NCI-H187 (cell line): ENCODE measurements at places on chromosomes 3 and 15.

GRCh38 chr3:110711851-110712516, 359.6 kb upstream of the NECTIN3 start:
- DNase-seq: no peak

DNA sequence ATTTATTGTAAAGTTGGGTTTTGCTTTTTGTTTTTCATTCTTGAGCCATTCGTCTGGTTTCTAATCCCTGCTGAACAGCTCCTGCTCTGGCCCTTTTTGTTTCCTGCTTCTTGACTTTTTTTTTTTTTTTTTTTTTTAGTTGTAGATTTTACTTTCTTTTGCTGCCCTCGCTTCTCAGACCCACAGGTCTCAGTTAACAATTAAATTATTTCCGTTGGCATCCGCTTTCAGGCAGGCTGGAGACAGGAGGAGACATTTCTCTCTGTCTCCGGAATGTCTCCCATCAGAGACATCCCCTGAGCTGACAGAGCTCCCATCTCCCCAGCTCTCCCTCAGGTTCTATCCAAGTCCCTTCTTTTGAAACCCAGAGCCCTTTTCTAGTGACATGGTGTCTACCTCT, 68.6 kb downstream of the SLC6A6 start:
- DNase-seq: no peak

GRCh38 chr3:155495387-155495786, 201.9 kb upstream of the STRIT1 start:
- DNase-seq: no peak

DNA sequence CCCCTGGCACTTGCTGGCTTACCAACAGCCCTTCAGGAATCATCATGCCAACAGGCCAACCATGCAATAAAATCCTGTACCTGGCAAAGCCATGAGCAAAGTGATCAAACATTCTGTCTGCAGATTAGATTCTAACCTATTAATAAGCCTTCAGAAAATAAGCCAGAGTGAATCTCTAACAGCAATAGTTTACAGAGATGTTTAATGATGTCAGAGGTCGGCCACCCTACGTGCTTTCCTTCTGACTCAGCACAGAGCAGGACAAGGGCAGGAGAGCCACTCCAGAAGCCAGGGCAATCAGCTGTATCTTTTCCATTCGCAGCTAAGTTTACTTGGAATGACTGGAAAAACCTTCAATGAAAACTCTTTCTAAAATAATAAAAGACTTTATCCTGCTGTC, 13.1 kb downstream of the COL8A1 start:
- no peak for DNase-seq

- no peak for DNase-seq
Measured at GRCh38 chr3:123047062-123047319, 19.4 kb upstream of the SEMA5B start.

- no peak for DNase-seq
Measured at GRCh38 chr15:93048759-93049161, 40.3 kb downstream of the RGMA start.

DNA sequence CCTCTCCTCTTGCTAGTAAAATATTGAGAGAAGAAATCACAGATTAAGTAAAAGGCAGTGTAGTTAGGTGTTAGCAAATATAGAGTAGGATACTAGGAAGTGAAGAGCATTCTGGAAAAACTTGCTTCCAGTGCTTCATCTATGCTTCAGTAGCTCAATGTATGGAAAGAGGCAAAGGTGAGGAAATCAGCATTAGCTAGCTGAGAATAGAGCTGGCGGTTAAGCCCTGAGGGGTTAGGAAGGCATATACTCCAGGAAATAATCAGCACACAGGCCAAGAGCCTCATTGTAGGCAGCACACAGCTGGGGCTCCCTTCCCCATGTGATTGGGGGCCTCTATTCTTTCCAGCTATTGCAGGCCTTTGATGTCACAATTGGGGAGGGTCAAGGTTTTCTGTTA, 13.8 kb downstream of the RCCD1 start:
- no peak for DNase-seq

- DNase-seq: no peak
Measured at GRCh38 chr15:78342021-78342420, 1.9 kb downstream of the CRABP1 start.

DNA sequence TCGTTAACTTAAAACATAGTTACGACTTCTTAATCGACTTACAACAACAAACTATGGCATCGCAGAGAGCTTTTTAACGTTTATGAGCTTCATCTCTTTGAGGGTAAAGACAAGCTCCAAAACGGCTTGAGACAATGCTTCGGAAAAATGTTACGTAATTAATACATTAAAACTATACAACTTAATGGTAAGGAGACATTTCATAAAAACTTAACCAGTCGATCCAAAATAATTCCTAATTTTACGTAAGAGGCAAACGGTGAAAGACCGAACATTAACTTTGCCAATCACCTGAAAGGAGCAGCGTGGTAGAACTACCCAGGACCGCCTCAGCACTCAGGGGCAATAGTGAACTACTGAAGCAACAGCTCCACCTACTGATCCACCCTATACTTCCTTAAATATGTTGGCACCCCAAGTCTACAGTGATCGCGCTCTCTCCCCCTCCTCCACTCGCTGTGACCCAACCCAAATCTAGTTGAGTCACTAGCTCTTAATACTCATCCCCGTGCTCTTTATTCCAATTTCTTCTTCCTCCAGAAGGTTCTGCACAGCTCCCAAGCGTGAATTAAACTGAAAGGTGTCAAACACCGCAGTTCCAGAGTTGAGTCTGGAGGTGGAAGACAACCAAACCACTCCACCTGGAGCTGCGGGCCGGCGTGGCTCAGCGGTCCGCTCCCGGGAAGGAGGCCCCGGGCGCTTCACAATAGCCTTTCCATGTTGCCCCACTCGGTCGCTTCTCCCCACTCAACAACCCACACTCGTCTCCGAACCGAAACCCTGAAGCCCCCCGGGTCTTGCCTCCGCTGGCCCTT, 901 bp downstream of the NAA50 start:
- DNase-seq: peak; percentile 45

DNA sequence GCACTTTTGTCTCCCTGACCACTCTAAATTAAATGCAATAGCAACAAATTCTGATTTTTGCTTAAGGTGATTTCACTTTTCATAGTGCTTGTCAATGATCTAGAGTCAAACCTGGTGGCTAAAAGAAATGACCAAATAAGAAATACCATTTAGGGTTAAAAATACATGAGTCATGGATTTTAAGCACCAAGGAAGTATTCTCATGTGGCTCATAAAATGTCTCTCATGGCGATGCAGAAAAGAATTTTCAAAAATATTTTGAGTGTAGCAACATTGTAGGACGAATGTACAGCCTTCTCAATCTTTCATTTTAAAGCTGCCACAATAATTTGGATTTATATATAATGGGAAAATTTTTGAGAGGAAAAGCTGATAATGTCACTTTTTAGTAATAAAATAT, 193.6 kb downstream of the EPHA3 start:
- no peak for DNase-seq

DNA sequence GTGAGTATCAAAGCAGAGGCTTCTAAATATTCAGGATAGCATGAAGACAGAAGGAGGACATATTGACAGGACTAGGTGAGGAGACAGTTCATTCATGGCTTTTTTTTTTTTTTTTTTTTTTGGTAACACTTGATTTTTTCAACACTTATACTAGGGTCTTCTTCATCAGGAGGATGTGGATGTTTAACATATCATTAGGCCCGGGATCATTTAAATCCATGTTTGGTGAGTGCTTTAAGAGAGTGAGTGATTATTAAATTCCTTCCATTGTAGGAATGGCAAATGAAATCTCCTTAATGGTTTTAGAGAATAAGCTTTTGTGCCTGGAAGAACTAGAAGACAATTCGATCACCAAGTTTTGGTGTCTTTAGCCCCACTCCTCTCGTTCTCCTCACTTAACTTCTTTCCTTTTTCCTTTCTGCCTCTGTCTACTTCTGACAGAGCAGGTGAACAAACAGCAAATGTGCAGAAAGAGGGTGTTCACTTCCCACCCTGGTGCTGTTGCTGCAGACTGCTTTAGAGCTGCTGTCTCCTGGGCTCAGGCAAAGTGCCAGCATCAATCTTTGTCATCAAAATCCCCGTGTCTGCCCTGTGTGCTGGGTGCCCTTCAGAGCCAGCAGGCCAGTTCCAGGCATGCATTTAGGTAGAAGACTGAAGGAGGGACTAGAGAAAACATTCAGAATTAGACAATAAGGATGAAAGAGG, 35.6 kb upstream of the RAB11A start:
- no peak for DNase-seq

DNA sequence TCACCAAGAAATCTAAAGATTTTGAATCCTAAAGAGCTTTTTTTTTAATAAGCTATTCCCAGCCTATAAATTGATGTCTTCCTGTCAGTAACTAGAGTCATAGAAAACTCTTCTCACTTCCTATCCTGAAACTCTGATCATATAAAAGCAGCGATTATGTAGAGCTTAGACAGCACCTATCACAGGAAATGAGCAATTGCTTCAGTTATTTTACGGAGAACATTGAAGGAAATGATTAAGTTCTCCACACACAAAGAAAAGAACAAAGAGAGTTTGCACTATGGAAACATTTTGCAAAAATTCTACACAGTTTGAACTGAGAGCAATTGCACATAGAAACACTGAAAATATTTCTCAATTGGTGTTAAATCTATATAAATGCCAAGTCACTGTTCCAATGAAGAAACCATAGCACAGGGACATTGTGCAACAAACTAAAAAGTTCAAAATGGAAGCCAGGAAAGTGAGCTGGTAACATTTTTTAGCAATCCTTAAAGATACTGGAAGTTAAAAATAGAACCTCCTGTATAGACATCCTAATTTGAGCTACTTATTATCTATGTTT, 291.5 kb upstream of the ARHGEF26 start:
- DNase-seq: no peak

GRCh38 chr3:8560366-8561007, 58.9 kb downstream of the LMCD1 start:
- no peak for DNase-seq

DNA sequence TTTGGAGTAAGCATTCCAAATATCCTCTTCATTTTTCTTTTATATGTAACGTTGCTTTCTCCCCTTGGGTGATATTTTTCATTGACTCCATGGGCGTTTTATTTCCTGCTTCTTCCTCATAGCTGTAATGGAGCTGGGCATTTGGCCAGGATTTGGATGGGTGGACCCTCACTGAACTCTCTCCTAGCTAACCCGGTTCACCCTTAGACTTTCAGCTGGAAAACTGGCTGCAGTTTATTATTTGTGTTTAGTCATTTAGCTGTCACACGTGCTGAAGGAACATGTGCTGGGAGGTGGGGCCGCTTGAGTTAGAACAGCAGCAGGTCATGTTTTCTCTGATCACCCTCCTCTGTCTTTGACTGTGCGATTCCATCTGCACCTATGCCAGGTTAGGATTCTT, 407.6 kb downstream of the ZIC1 start:
- no peak for DNase-seq

- no peak for DNase-seq
Measured at GRCh38 chr3:116118475-116119169, 326.7 kb downstream of the LSAMP start.

DNA sequence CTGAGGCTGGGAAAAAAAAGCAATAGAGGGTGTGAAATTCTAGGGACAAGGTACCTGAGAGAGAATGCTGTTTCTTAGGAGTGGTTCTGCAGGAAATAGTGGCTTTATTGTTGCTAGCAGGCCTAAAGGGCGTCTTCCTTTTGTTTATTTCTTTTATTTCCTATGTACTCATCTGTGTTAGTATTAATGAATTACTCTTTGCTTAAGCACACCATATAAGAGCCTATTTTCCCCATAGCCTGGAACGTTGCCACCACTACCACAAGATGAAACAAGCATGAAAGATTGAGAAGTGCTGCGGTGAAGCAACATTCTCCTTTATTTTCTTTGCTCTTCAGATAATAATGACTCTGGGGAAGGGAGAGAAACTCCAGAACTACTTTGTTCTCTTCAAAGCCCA, 21.3 kb upstream of the GOLIM4 start:
- no peak for DNase-seq

DNA sequence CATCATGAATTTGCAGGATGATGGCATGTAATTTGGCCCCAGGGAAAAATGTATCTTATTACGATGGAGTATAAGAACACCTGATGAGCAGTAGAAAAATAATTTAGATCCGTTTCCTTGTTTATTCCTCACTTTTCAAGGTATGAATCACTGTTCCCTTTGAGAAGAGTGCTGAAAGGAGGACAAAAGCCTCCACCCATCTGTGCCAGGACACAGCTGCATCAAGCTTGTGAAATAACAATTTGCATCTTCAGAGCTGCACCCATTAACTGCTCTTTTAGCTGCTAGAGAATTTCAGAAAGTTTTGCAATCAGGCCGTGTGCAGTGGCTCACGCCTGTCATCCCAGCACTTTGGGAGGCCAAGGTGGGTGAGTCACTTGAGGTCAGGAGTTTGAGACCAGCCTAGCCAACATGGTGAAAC, 9.6 kb downstream of the CLDND1 start:
- DNase-seq: no peak

DNA sequence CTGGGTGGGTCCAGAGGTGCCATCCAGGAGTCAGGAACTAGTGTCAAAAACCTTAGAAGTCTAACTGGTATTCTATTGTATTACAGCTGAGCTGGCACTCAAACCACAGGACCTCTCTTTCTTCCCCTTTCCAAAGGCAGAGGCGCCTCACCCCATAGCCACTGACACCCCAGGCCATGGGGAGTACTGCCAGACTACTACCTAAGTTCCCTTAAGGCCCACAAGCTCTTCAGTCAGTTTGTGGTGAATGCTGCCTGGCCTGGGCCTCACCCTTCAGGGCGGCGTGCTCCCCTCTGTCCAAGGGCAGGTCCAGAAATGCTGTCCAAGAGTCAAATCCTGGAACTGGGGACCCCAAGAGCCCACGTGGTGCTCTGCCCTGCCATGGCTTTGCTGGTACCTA, 43.0 kb upstream of the FGF7 start:
- no peak for DNase-seq
